ENCODE measurements at places on chromosomes 16 and 17. TPM values are rescaled to one million over a fixed set of nuclear protein-coding genes. Genes with fewer than 3 reads are reported as not detected.

Gene ZNF469
- 2.0 TPM for total RNA-seq

Gene RRAD
- total RNA-seq: 0.40 TPM

Gene RUNDC1
- 12.1 TPM for total RNA-seq

Gene GDPD1
- total RNA-seq: 2.4 TPM

Gene CD300LB
- total RNA-seq: 0.14 TPM

Gene MSLN
- 1.9 TPM for total RNA-seq

GRCh38 chr17:54899201-54899600 is 1.5 kb upstream of the TOM1L1 start:
- no peak overlapping the region for H3K4me3 ChIP-seq
- no peak overlapping the region for H3K27ac ChIP-seq
- DNase-seq: no peak
- no peaks in the 10 kb centered on the region for H3K27me3 ChIP-seq

- no peak overlapping the region for H3K4me3 ChIP-seq
- no peak overlapping the region for H3K27ac ChIP-seq
Measured at GRCh38 chr16:83789642-83790401, 18.0 kb upstream of the HSBP1 start.

- no peaks in the 10 kb centered on the region for H3K27me3 ChIP-seq
- no peak for DNase-seq
- H3K4me1 ChIP-seq: no peaks in the 10 kb centered on the region
- no peaks in the 10 kb centered on the region for H3K36me3 ChIP-seq
- H3K27ac ChIP-seq: no peak overlapping the region
Measured at GRCh38 chr16:11183951-11184350, 72.1 kb downstream of the SOCS1 start.

DNA sequence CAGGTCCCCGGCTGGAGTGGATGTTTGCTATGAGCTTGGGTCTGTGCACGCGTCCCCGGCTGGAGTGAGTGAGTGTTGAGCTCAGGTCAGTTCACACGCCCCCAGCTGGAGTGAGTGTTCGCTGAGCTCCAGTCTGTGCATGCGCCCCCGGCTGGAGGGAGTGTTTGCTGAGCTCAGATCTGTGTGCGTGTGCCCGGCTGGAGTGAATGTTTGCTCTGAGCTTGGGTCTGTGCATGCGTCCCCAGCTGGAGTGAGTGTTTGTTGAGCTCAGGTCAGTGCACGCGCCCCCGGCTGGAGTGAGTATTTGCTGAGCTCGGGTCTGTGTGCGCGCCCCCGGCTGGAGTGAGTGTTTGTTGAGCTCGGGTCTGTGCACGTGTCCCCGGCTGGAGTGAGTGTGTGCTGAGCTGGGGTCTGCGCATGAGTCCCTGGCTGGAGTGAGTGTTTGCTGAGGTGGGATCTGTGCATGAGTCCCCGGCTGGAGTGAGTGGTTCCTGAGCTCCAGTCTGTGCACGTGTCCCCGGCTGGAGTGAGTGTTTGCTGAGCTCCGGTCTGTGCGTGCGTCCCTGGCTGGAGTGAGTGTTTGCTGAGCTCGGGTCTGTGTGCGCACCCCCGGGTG is 284.2 kb downstream of the SNX29 start:
- no peaks in the 10 kb centered on the region for H3K36me3 ChIP-seq
- peaks cover 3% of the 10 kb centered on the region for H3K4me1 ChIP-seq
- DNase-seq: peak; percentile 22
- H3K27ac ChIP-seq: no peak overlapping the region

DNA sequence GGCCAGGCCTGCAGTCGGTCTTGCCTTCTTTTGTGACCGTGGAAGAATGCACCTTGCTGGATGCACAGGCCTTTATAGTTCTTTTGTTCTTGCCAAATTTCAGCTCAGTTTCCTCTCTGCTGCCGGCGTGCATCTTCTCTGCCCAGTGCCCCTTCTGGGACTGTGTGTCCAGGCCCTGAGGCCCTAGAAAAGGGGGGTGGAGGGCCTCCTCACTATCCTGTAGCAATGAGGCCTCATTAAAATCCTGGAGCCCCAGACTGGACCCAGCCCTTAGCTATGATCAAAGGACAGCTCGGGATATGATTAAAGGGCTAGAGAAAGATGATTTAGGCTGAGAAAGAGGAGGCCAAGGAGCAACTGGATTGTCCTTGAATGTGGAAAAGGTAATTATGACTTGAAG is 229.8 kb downstream of the SEC14L1 start:
- no peak overlapping the region for H3K27ac ChIP-seq
- no peak for DNase-seq
- no peak overlapping the region for H3K4me3 ChIP-seq
- H3K36me3 ChIP-seq: no peaks in the 10 kb centered on the region

- H3K27ac ChIP-seq: no peak overlapping the region
- H3K36me3 ChIP-seq: peaks cover 30% of the 10 kb centered on the region
- no peak overlapping the region for H3K4me3 ChIP-seq
- no peak for DNase-seq
Measured at GRCh38 chr17:42843358-42843934, 934 bp upstream of the AOC2 start.

DNA sequence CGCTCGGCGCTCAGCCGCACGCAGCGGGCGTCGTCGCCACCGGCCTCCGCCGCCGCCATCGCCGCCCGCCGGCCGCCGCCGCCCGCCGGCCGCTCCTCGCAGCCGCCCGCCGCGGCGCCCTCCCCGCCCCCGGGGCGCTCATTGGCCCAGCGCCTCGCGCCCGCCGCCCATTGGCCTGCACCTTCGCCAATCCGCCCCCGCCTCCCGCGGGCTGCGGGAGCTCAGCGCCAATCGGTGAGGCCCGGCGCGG is at the start of gene PGP:
PGP (minus strand) TSS at position 122 of the 250 bp plus-strand sequence; CDS start at position 59, 63 bp downstream.
- DNase-seq: no peak
- peak within 1 kb of the TSS; percentile 66 for H3K4me3 ChIP-seq
- no peaks in the 10 kb centered on the region for H3K36me3 ChIP-seq

- H3K4me3 ChIP-seq: no peak overlapping the region
- H3K4me1 ChIP-seq: peaks cover 14% of the 10 kb centered on the region
- H3K27ac ChIP-seq: no peak overlapping the region
- no peaks in the 10 kb centered on the region for H3K36me3 ChIP-seq
Measured at GRCh38 chr17:41553176-41553575, 18.7 kb downstream of the KRT9 start.

- no peaks in the 10 kb centered on the region for H3K4me1 ChIP-seq
- no peak overlapping the region for H3K4me3 ChIP-seq
- H3K36me3 ChIP-seq: no peaks in the 10 kb centered on the region
- H3K27me3 ChIP-seq: no peaks in the 10 kb centered on the region
- no peak overlapping the region for H3K27ac ChIP-seq
Measured at GRCh38 chr16:85935391-85935973, 36.5 kb downstream of the IRF8 start.

- no peak overlapping the region for H3K27ac ChIP-seq
- H3K4me3 ChIP-seq: no peak overlapping the region
- H3K27me3 ChIP-seq: no peaks in the 10 kb centered on the region
- DNase-seq: no peak
- peaks cover 3% of the 10 kb centered on the region for H3K36me3 ChIP-seq
- H3K4me1 ChIP-seq: no peaks in the 10 kb centered on the region
Measured at GRCh38 chr17:18326039-18326438, 10.9 kb downstream of the SMCR8 start.

DNA sequence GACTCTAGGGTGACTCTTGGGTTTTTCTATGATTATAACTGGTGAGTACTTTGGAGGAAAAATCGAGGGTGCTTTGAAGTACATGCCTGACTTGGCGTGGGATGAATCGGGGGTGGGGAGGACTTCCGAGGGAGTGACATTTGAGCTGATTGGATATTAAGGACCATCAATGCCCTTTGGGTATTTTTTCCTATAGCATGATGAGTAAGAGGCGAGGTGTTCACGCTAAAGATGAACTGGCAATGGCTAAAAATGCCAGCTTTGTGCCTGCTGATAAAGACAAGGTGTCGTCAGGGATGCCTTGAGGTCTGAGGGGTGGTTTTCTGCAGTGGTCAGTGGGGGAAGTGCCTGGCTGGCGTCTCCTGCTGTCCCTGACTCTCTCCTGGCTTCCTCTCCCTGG is 25.3 kb downstream of the USP43 start:
- no peak overlapping the region for H3K27ac ChIP-seq
- DNase-seq: no peak
- H3K36me3 ChIP-seq: no peaks in the 10 kb centered on the region
- H3K4me3 ChIP-seq: no peak overlapping the region

- H3K27ac ChIP-seq: no peak overlapping the region
- no peak for DNase-seq
Measured at GRCh38 chr16:929227-930073, 41.3 kb downstream of the LMF1 start.
